ENCODE measurements at places on chromosomes 7 and 10.

DNA sequence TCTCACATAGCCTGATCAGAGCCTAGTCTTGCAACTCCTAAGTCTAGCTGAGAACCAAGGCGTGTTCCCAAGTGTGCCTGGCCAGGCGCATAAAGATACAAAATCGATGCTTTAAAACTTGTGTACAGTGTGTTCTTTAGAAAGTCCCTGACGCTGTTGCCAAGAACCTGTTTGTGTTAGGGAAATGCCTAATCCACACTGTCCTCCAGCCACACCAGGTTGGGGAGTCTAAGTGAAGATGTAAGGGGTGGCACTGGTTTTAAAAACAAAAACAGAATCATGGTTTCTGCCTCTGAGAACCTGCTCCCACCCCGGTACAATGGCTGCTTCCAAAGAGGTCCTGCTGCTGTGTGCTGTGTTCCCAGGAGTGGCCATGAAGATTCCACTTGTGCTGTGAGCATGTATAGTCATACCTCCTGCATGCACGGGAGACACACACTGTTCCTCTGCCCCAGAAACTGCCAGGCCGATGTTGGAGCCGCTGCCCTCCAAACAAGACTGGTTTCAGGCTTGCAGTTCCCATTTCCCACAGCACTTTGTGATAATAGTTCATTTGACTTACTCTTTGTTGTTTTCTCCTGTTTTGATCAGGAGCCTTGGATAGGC is 88.5 kb downstream of the CCNY start:
- DNase-seq, result no peak

DNA sequence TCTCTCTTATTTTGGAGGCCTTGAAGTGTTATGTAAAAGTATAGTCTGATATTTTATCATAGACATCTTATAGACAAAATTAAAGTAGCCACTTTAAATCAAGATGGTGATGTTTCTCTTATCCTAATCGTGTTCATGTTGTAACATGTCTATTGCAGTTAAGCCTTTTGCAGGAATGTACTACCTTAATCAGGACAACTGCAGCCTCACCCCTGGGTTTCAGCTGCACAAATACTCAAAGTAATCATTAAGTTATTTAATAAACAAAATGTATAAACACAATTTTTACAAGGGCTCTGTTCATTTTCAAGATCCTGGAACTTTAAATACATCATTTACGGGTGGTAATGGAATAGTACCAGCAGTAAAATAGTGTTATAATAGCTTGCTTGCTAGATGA is 14.4 kb upstream of the KIF5B start:
- no peak for DNase-seq

GRCh38 chr10:110305767-110306451 is 1.2 kb upstream of the SMNDC1 start:
- DNase-seq, result peak; percentile 10

DNA sequence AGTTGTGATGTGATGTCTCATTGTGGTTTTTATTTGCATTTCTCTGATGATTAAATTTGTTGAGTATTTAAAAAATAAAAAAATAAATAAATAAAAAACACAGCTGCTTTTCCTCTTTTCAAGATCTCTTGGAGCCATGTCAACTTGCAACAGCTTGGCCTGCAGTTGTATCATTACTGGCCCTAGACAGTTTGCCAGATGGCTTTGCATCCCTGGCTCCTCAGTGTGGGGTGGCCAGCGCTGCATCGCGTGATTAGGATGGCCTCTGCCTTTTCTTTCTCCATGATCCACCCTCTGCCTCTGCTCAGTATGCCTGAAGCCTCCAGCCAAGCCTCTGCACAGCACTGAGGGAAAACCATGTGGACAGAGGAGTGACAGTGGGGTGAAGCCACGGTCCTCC is 96.8 kb downstream of the PPP1R3C start:
- DNase-seq, result no peak

DNA sequence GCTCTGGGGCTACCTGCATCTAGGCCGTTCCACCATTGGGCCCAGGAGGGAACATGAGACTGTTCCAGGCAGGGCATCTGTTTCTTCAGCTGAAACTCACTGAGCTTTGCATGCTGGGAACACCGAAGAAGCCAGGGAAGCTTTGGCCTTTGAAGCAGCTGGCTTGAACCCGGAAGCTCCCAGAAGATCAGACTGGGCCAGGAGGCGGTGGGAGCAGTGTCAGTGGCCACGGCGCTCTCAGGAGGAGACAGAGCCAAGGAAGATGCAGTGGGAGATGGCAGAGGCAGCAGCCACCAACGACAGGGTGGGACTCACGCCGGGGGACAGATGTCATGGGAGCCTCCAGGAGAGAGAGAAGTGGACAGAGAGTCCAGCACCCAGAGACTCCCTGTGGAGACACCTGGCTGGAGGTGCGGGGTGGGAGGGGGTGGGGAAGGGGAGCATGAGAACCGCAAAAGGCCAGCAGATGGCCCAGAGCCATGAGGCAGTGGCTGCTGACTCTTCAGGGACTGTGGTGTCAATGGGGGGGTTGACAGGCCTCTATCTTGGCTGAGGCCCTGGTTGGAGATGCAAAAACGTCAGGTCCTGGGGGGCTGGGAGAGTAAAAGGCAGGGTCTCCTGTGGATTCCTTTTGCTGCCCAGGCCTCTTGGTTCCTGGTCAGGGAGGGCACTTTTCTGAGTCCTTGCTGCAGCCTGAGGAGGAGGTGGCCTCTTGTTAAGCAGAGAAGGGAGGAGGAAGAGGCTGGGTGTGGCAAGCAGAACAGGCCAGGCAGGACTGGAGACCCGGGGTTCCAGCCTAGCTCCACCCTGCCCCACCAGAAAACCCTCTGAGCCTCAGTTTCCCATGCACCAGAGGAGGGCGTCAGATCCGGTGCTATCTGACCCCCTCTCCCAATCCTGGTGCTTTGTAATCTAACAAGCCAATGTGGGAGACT is 6.3 kb upstream of the AQP1 start:
- no peak for DNase-seq

Data from NCI-H1092 (cell line).